ENCODE measurements at places on chromosomes 4 and X. TPM values are rescaled to one million over a fixed set of nuclear protein-coding genes. Genes with fewer than 3 reads are reported as not detected.

ARHGAP36 gene
- total RNA-seq = not detected

AMBN gene
- not detected for total RNA-seq

DRP2 gene
- total RNA-seq = 1.1 TPM

FAM47E gene
- total RNA-seq = not detected

All from activated naive CD4-positive, alpha-beta T cell treated with anti-CD3 and anti-CD28 coated beads, Interleukin-2, amount 50 U/mL, for 72 hours (primary cell).